ENCODE measurements at places on chromosomes 3 and 15.

DNA sequence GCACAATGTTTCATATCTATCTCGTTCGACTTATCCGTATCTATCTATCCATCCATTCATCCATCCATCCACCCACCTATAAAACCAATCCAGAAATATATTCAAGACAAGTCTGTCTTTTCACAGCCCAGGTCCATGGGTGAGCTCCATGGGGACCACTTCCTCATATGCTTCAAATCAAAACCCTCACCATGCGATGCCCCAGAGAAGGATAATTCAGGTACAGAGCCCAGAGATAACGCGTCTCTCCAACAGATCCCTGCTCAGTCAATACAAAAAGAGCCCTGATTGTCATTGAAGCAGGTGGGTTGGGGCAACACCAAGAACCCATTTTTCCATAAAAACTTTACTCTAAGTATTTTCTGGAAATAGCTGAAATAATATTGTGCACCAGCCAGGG, 47.2 kb downstream of the PCSK6 start:
- DNase-seq, result no peak

- no peak for DNase-seq
Observed at GRCh38 chr3:175294793-175295192, 435.7 kb downstream of the NAALADL2 start.

DNA sequence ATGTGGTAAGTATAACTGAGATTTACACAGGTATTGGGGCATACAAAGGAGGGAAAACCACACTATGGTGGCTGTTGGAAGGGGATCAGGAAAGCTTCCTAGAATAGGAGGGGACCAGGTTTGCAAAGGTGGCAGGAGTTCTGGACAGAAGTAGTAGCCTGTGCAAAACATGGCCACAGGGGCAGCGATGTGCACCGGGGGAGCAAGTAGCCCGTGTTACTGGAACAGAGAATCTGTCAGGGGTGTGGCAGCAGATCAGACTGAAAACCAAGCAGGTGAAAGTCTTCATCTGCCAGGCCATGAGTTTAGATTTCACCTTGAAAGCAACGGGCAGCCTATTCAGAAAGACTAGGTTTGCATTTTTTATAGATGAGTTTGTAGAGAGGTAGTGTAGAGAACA, 182.3 kb upstream of the LPP start:
- no peak for DNase-seq

GRCh38 chr15:62727501-62727900, 315.0 kb upstream of the TPM1 start:
- no peak for DNase-seq

GRCh38 chr15:47861111-47861903, 144.0 kb downstream of the SEMA6D start:
- no peak for DNase-seq

DNA sequence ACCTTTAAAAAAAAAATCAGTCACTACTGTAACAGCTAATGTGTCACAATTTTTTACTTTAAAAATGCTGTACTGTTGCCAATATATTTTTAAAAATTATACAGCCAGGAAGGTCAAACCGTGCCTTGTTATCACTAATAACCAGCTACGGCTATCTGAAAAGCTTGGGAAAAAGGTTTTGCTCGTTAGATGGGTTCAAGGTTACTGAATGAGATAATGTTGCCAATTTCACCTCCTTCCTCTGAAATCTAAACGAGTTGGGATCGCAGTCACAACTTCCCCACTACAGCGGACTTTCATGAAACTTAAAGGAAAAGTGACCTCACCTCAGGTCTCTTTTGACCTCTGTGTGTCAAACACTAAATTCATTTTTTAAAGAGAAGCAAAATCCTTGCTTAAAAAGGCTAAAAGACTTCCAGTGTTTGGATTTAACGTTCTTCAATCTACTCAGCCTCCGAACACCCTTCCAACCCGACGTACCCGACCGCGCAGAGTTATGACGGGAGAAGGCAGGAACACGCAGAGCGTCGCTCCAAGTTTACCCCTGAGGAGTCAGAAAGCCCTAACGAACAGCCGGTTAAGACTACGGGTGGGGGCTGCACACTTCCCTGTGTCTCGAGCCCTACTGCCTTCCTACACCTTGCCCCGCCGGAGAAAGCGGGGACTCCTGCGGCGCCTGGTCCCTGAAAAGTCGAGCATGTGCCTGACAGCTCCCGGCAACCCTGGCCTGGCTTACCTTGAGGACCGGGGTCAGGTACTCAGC, 860 bp downstream of the ATG3 start:
- DNase-seq, result no peak

- DNase-seq, result peak; percentile 13
Observed at GRCh38 chr3:196227629-196228493, 11.5 kb downstream of the SLC51A start.

DNA sequence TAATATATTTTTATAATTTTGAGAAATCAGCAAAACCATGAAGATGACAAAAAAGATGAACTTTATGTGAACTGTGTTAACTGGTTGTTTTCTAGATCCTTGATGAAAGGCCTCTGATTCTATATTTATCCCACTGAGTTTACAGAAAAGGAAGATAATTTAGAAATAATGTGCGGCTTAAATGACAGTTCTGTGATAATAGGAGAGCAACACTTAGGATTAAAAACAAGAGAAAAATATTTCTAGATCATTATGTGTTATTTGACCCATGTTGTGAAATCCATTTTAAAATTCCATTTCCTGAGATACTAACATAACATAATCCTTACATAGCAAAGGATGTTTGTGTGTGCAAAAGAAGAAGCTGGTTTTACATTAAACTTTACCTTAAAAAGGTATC, 598.0 kb downstream of the DIPK2A start:
- DNase-seq, result no peak

- no peak for DNase-seq
Observed at GRCh38 chr3:24389108-24390090, 105.3 kb downstream of the THRB start.

DNA sequence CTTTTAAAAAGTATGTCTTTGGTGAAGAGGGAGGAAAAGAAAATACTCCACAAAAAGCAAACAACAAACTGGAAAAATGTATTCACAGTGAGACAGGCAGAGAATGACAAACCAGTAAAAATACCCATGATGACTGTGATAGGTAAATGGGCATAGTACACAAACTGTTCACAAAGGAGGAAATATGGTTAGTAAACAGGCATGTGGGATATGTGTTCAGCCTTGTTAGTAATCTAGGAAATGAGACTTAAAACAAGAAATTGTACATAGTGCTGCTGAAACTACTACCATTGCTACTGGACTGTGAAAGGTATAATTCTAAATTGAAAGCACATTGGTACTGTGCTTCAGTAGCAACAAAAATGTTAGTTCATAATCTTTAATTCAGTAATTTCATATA, 50.1 kb downstream of the UBE2E2 start:
- no peak for DNase-seq

DNA sequence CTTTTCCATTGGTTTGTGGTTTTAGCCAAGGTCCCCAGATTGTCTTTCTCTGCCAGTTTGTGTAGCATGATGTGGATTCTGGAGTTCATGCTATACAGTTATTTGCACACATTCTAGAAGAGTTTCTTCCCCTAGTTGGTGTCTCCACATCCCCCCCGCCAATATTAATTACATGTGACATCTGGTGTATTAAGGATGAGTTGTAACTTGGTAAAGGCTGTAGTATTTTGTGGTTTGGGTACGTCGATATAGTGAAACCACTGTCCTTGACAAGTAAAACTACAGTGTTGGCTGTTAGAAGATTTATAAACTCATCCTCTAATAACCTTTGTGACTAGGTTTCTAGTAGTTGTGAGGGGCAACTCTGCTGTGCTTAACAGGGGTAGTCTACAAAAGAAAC, 23.7 kb upstream of the P4HTM start:
- DNase-seq, result no peak

GRCh38 chr3:126781406-126781805, 77.4 kb downstream of the CHCHD6 start:
- DNase-seq, result no peak

DNA sequence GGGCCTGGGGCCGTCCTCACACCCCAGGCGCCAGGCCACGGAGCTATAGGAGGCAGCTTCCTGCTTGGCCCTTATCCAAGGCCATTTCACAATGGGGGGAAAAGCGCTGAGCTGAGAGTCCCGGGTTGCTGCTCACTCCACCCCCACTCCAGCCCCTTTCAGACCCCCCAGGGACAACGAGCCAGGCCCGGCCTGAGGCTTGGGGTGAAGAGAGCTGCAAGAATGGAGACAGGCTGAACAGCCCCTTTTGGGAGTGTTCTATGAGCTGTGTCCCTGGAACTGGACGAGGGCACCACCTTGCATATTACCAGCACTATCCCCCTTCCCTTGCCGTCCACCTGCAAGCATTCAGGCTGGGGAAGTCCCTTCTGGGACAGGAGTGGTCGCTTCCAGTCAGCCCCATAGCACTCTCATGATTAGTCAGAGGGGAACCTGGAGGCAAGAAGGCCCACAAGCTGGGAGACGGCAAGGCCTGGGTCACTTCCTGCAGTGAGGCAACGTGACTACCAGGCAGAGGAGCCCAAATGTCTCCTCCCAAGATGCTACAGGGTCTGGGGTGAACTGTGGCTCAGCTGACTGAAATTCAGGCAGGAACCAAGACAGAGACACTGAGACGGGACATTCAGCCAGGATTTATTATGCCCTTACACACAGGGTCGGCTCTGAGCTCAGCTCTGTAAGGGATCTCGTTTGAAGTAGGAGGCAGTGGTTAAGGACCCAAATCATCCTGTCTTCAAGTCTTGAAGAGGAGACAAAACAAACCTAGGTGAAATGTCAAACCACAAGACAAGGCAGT, 8.6 kb upstream of the SRP14 start:
- DNase-seq, result peak; percentile 18

GRCh38 chr3:50179710-50180109, 11.7 kb upstream of the GNAT1 start:
- no peak for DNase-seq

DNA sequence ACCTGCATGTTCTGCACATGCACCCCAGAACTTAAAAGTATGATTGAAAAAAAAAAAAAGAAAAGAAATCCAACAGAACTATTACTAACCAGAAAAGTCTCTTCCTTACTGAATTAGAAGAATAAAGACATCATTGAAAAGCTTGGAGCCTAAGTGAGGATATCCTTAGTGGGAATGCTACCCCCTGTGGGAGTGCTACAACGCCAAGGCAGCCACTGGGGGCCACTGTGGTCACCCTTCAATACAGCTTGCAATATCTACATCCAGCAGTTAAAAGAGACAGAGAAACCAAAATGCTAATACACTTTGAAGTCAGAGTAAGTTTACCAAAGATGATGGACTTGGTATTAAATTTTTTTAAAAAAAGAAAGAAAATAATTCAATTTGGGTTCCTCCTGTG, 292.0 kb downstream of the PLCL2 start:
- no peak for DNase-seq

- DNase-seq, result peak; percentile 12
Observed at GRCh38 chr3:58117561-58118181, 93.1 kb downstream of the DNASE1L3 start.

DNA sequence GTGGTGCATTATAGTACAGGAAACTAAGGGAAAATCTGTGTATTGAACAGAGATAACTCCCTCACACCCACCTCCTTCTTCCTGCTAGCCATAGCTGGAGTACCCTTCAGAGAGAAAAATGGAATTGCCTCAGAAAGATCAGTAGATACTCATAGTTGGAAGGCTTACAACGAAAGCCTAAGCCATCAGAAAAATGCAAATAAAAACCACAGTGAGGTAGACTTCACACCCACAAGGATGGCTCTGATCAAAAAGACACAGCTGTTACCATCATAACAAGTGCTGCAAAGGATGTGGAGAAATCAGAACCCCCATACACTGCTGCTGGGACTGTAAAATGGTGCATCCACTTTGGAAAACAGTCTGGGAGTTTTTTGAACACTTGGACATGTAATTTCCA, 7.4 kb upstream of the DLG1 start:
- peak; percentile 77 for DNase-seq

DNA sequence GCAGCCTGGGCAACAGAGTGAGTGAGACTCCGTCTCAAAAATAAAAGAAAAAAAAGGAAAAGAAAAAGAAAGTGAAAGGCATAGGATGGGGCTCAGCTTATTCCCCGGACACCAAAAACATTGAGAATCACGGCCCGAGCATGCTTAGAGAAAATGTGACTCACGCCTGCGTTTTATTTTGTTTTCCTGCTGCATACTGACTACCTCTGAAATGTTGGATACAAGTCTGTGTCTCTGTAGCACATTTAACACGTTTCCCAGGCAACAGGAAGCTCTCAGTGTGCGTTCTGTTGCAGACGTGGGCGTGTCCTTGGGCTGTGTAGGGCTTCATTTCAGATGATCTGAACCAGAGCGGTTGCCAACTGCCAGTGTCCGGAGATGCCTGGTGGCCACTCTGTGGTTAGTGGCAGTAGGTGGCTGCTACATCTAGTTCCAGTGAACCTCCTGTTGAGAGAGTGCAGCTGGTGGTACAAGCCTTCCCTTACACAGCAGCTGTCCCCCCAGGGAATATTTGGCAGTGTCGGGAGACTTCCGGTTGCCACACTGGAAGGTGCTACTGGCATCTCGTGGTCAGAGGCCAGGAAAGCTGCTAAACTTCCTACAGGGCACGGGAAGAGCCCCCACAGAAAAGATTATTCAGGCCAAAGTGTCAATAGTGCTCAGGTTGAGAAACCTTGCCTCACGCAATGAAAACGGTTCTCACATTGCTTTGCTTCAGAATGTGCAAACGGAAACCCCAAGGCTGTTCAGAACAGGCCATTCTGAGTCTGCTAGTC, 3.0 kb downstream of the SLC51A start:
- DNase-seq, result peak; percentile 92

GRCh38 chr3:16064642-16065414, 109.7 kb upstream of the GALNT15 start:
- peak; percentile 93 for DNase-seq
